ENCODE measurements at places on chromosomes 11 and 22.

DNA sequence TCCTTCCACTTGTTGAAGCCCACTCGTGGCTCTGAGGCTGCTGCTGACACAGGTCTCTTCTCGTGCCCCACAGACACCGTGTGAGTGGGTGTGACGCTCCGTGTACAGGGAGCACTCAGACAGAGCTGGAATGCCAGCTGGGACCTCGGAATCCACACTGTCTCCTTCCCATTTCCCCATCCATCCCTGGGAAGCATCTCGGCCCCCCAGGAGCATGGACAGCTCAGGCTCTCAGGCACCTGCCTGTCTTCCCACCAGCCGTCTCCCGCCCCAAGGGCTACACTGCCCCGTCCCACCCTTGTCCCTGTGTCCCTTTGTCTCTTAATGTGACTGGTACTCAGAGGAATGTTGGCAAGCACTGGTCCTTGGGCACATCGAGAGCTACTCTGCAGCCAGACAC, 63.8 kb downstream of the ARHGAP8 start:
- peak; percentile 14 for DNase-seq

DNA sequence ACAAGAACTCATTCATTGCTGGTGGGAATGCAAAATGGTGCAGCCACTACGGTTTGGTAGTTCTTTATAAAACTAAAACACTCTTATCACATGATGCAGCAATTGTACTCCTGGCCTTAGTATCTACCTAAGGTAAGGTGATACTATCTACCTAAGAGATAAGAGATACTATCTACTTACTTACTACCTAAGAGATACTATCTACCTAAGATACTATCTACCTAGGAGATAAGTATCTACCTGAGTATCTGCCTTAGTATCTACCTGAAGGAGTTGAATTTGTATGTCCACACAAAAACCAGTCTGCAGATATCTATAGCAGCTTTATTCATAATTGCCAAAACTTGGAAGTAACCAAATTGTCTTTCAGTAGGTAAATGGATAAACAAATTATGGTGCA, 29.0 kb upstream of the SMCO4 start:
- no peak for DNase-seq

DNA sequence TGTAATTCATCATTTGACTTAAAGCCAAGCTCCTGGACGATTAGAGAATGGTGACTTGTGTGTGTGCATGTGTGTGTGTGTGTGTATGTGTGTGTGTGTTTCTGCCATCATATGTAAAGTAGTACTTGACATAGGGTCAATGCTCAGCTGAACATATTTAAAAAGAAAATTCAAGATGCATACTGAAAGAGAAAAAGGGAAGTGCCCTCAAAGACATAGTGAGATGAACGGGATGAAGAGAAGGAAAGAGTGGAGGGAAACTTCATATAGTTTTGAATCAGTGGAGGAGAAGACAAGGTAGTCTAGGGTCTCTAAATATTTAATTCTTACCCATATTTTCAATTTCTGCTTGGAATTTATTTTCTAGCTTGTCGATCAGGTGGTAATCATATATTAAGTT, 4.0 kb downstream of the TCN1 start:
- no peak for DNase-seq

GRCh38 chr11:76456571-76456970, 11.8 kb downstream of the EMSY start:
- DNase-seq, result no peak

- DNase-seq, result no peak
Observed at GRCh38 chr11:128626913-128627665, 39.7 kb upstream of the ETS1 start.

- no peak for DNase-seq
Observed at GRCh38 chr11:78354408-78355308, 63.0 kb downstream of the GAB2 start.

DNA sequence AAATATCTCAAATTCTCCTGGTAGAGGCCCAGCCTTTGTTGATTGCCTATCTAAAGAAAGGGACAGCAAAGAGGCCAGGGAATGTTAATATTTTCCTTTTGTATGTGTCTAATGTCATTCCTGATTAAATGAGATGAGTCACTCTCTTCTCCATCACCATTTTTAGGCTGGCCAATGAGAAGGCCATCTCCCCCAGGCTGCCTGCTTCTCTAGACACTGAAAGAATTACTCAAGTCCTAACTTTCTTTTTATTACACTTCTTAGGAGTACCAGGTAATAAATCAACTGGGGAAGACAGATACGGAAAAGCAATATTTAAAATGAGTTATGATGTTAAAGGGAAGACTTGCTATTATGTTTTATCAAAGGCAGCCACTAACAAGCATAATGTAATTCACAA, 259.2 kb upstream of the SORL1-AS1 start:
- DNase-seq, result no peak

- no peak for DNase-seq
Observed at GRCh38 chr11:97966901-97967300, 1053.8 kb upstream of the CNTN5 start.

- DNase-seq, result no peak
Observed at GRCh38 chr11:77474684-77475060, 778 bp upstream of the PAK1 start.

DNA sequence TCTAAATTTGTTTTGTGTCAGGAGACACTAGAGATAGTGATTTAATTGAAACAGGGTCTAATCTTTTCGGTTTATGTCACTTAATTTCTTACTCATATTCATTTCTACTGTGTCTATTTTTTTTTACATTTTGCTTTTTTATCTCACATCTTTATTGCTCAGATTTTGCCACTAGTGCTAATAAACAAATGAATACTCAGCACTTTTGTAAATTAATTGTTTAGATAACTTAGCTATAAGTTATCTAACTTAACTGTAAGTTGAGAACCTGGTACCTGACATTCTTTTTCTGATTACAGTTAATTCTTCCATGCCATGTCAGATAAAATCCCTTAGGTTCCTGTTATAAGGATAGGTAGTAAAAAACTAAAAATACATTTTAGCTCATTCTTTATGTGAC, 22.1 kb upstream of the OR5M8 start:
- DNase-seq, result no peak

GRCh38 chr11:26830757-26831156, 108.9 kb upstream of the SLC5A12 start:
- DNase-seq, result no peak

- no peak for DNase-seq
Observed at GRCh38 chr11:73564903-73565302, 33.0 kb downstream of the FAM168A start.

DNA sequence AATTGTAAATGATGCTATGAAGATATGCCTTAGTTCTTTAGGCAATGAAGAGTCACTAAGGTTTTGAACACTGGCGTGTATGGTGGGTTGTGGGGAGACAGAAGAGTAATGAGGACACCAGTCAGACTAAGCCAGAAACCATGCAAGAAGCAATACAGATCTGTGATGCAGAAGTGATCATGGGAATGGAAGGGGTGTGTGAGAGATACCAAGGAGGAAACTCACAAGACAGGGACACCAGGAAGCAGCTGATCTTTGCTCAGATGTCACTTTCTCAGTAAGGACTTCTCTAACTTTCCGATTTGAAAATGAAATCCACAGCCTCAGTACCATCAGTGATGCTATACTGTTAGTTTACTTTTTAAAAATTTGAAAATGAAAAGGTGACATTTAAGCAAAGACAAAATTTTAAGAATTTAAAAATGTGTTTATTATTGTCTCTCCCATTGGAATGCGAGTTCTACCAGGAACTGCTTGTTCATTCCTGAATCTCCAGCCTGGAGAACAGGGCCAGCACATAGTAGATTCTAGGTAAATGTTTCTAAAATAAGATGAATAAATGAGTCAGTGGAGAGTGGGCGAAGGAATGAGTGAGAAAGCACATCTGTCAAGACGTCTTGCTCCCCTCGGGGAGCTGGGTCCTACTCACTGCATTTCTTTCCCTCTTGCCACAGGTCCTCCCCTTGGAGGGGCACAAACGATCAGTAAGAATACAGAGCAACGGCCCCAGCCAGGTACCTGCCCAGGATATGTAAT, 60.4 kb downstream of the KCNJ1 start:
- no peak for DNase-seq

DNA sequence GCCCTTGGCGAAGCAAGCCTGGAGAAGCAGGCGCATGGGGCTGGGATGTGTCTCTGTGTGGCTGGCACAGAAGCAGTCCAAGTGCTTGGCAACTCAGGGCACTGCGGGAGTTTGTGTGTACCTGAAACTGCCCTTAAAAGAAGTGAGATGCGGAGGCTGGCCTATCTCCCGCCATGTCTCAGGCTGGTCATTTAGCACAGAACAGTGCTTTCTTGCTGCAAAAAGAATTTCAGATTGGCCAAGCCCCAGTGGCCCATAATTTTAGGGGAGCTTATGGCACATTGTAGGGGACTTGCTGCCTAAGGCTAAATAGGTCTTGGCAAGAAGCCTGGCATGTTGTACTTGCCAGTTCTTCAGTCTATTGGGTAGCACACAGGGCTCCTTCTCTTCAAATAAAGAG, 16.4 kb downstream of the EHF start:
- no peak for DNase-seq

- no peak for DNase-seq
Observed at GRCh38 chr11:95035316-95035715, 10.3 kb downstream of the KDM4E start.

- DNase-seq, result no peak
Observed at GRCh38 chr22:46802608-46803027, 40.2 kb downstream of the TBC1D22A start.

- no peak for DNase-seq
Observed at GRCh38 chr22:30607300-30607930, 441 bp downstream of the TCN2 start.

DNA sequence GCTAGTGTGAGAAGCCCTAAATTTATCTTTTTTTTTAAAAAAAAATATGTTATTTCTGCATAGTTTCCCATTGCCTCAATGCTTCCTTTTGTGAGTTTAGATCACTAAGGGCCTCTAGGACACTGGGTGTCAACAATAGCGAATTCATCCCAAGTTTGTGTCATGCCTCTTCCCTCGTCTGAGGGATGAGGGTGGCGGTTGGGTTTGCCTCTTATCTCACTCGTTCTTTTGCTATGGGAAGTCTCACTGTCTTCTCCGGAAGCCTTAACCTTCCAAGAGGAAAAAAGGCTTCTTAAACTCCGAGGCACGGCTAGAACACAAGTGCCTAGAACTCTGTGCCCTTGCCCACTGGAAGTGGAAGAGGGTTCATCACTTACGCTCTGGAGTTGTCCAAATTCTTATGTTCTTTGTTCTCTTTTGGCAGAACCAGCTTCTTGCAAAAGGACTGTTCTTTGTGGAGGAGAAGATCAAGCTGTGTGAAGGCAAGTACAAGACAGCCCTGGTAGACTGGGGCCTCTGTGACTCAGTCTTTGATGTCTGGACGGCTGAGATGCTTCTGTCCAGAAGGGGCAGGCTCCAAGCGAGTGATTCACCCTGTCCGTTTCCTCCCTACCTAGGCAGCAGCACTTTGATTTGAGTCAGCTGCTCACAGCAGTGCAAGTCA, 78.5 kb downstream of the TRAF6 start:
- DNase-seq, result peak; percentile 76

GRCh38 chr11:43243927-43244326, 67.9 kb upstream of the API5 start:
- DNase-seq, result no peak

GRCh38 chr11:73950869-73951710, at the start of gene DNAJB13:
Gene DNAJB13, plus strand, starts transcription at chr11:73951026. Its CDS starts 44 bp downstream, at chr11:73951070.
- DNase-seq, result no peak

GRCh38 chr11:124627546-124627945, 4.9 kb downstream of the TBRG1 start:
- no peak for DNase-seq

GRCh38 chr22:22408731-22409696, 99.5 kb downstream of the ZNF280B start:
- no peak for DNase-seq

DNA sequence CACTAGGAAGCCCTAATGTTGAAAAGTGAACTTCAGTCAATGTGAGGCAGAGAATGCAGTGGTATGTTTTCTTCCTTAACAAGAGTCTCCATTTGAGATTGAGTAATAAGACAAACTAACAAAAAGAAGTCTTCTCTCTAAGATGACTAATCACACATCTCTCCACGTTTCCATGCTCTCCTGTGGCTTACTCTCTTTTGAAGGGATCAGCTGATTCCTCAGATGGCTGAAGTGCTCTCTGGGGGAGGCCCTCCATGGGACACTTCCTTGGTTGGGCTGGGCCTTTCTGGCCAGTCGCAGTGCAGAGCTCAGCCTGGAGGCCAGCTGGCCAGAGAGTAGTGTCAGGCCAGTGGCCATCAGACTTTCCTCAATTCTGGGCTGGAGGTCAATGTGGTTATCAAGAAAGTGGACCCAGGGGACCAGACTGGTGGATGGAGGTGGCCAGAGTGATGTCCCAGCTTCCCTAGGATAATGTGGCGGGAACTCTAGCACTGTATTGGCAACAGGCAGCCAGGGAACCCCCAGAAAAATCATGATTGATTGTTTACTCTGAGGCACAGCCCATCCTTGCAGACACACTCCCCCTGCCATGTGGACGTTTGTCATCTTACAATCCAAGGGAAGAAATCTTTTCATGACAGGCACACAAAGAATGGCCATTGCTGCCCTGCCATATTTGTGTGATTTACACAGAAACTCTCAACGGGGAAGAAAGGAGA, 14.5 kb downstream of the CSRP3 start:
- no peak for DNase-seq

- DNase-seq, result peak; percentile 78
Observed at GRCh38 chr22:42685941-42686653, 34.6 kb downstream of the A4GALT start.

DNA sequence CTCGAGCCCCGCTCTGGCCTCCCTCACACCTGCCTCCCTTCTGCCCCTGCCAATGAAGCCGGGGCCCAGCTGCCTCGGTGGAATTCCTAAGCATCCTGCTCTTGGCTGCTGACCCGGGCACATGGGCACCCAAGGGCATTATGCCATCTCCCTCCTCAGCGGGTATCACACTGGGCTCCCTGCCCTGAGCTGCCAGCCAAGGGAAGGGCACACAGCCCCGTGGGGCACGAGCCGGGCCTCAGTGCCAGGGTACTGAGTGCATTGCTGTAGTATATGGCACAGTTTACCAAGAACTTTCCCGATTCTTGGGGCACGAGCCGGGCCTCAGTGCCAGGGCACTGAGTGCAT, 43.8 kb upstream of the JAM3 start:
- DNase-seq, result peak; percentile 65

DNA sequence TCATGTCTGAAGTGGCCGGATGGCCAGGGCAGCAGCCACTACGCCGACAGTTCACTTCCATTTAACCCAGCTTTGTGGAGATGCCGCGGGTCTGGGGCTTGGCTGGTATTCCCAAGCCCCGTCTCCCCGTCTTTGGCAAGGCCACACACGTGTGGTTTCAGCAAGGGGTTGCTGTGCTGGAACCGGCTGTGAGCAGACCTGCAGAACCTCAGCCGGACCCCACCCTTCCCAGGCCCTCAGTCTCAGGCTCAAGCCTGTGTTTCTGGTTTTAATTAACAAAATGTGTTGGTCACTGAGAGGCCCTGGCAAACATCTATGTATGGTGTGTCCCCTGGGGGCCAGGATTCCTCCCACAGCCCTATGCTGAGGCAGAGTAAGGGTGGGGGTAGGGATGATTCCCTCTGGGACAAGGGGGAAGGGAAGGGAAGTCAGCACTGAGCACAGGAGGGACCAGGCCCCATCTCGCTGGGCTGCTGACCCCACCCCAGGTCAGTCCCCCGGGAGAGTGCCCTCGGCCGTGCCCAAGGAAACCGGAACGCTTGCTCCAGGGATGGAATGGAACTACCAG, 9.3 kb downstream of the OSBPL5 start:
- peak; percentile 22 for DNase-seq

GRCh38 chr11:96012086-96012824, 88.3 kb upstream of the MTMR2 start:
- peak; percentile 34 for DNase-seq

- no peak for DNase-seq
Observed at GRCh38 chr11:33634291-33634834, 66.3 kb downstream of the C11orf91 start.

- no peak for DNase-seq
Observed at GRCh38 chr11:79333355-79333754, 107.5 kb downstream of the TENM4 start.
